ENCODE measurements at places on chromosomes 5 and 9.

DNA sequence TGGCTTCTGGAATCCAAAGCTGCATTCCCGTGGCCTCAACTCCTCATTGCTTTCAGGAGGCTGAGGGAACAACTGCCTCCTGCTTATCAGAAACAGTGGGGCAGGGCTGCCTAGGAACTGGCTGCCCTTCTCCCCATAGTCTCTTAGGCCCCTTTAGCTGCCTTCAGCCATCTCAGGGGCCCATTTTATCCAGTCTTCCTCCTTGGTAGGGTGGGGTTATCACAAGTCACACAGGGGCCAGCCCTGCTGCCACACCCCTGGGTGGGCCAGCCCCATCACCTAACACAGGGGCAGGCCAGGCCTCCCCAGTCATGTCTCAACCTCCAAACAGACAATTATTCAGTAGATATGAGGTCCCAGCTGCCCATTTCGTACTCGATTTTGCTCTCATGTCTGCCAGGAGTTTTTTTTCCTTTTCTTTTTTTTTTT is 3.9 kb downstream of the ALAD start:
- no peak for DNase-seq

DNA sequence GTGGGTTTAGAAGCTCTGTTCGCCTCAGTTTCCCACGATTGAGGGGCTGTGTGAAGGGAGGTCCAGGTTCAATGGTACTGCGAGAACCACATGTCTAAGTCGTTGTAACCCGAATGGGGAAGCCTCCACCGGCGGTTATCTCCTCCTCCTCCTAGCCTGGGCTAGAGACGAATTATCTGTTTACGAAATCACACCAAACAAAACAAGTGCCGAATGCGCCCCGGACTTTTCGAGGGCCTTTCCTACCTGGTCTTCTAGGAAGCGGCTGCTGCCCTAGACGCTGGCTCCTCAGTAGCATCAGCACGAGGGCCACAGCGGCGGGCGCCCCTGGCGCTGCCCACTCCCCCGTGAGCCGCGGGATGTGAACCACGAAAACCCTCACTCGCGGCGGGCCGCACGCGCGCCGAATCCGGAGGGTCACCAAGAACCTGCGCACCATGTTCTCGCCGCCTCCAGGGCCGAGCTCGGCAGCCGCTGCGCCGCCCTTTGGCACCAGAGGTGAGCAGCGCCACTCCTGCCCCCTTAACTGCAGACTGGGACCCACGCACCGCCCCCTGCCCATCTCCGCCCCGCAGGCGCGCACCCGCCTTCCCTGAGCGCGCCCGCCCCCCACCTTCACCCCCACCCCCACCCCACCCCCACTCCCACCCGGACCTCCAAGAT is at the start of gene CDKN2A:
Gene CDKN2A, minus strand, starts transcription at position 500 of the 663 bp plus-strand sequence.
- peak; percentile 31 for DNase-seq

- no peak for DNase-seq
Measured at GRCh38 chr5:52007230-52007858, 624.1 kb downstream of the ISL1 start.

DNA sequence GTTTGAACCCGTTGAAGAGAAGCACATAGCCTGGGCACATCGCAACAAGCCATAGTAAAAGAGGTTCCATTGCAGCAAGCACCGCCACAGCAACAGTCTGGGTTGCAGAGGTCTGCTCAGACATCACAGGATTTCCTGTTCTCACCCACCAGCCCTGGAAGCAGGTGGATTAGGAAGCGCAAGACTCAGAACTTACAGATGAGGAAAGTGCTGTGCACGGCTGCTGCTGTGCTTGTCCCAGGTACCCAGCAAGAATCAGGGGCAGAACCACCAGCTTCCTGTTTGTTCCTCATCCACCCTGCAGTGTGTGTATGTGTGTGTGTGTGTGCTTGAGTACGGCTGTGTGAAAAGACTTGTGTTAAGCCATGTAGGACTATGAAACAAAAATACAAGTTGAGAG is 124.7 kb upstream of the IRX2 start:
- DNase-seq, result no peak

DNA sequence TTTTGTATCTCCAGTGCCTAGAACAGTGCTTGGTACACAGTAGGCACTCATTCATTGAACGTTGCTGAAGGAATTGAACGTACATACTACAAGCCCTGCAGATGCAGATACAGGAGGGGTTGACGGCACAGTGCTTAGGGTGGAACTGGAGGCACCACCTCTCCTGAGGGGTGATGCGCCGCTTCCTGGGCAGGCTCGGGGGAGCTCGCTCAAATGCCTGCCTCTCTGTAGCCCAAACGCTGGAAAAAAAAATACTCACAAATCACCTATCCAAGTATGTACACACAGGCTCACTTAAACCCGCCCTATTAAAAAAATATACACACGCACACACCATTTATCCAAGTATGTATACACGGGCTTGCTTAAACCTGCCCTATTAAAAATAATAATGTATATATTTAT is 536 bp upstream of the COMMD10 start:
- no peak for DNase-seq

DNA sequence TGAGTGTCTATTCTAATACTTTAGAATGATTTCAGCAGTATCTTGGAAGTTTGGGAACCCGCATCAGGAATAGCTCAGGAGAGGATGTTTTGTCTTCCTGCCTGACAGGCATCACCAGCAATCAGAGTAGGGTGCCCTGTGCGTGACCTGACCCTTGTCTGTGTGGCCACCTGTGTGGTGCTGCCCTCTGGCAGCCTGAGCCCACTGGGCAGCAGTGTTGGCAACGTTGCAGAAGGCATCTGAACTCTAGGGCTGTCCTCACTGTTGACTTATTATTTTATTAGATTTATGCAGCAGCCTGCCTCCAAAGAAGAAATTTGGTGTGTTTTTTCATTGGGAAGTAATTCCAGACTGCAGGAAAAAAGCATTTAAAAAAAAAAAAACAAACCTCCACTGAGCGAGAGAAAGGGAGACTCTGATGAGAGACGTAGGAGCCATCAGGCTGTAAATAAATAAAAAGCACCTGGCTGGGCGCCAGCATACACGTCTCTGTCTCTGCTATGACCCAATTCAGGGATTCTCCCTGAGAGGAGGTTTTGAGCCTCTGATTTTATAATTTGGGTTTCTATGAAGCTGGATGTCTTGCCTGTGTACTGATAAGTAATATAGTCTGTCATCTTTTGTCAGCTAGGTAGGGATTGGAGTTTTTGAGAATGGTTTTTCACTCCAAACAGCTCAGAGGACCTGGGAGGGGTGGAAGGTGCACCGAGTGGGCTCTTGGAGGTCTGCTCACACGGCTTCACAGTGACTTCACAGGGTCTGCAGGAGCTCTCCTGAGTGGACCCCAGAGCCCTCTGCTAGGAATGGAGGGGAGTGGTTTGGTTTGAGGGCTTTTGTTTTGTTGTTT is 49.0 kb downstream of the FAM78A start:
- no peak for DNase-seq

GRCh38 chr9:121154782-121155181 is 46.9 kb downstream of the RAB14 start:
- DNase-seq, result no peak

DNA sequence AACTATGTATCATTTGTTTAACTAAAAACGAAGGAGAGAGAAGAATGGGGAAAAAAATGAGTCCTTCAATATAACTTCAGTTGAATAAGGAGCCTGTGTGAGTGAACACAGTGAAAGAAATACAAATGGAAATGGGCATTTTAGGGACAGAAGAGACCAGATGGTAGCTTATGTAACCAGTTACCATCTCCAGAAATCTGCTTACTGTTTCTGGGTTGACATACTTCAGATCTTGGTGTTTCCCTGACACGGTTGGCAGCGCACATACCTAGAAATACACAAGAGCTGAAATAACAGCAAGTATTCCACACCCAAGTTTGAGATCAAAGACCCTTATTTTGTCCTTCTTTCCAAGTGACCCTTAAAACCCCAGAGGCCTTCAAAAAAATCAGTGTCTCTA is 14.9 kb upstream of the GFRA3 start:
- no peak for DNase-seq

GRCh38 chr5:115895821-115896220 is 54.1 kb downstream of the AP3S1 start:
- no peak for DNase-seq

DNA sequence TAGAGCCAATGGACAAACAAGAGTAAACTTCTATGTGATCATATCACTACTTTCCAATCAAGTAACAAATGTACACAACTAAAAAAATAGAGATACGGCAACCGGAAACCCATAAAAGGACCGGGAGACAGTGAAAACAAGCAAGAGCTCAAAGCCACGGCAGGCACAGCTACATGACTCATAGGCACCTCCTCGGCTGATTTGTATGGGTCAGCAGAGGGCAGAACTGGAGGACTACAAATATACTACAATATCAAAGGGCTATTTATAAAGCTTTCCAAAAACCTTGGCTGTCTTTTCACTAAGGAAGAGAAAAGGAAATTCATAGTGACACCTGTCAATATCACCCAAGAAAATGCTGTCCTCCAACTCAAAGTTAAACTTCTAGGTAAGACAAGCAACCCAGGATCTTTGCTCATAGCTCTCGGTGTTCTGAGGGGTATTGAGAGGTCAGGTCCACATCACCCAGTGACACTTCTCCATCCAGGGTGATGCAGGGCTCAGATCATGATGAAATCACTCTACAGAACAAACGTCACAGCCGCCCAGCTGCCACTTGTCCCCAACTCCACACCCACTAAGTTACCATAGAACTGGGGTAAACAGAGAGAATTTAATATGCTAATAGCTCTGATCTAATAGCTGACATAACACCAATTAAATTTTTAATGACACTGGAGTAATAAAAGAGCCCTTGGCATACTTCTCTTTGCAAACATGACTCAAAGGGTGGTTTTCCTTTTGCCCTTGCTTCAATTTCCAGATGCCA is 41.3 kb downstream of the PFDN1 start:
- no peak for DNase-seq

- DNase-seq, result no peak
Measured at GRCh38 chr5:139650031-139650688, 2.0 kb downstream of the CXXC5 start.

- no peak for DNase-seq
Measured at GRCh38 chr5:162484095-162484494, 416.5 kb downstream of the GABRG2 start.

GRCh38 chr9:70479880-70480291 is 65.4 kb upstream of the KLF9 start:
- DNase-seq, result no peak

GRCh38 chr5:37283214-37283820 is 34.1 kb upstream of the CPLANE1 start:
- no peak for DNase-seq

DNA sequence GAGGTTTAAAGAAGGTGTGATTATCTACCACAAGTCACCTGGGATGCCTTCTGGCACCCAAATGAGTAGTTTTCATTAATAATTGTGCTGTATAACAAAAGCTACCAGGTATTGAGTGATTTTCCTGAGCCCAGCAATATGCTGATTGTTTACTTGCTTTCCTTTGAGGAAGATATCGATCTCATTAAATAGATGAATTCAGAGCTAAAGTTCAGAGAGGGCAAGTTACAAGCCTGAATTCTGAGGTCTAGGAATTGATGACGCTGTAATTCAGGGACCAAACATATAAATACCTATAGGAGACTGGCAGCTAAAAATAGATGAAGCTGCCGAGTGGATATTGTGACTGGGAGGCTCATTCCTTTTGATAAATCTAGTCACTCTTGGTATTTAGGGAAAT is 1.1 kb downstream of the ERCC6L2 start:
- DNase-seq, result no peak

GRCh38 chr5:142069606-142070399 is 38.8 kb upstream of the NDFIP1 start:
- DNase-seq, result no peak

- no peak for DNase-seq
Measured at GRCh38 chr9:10903969-10904368, 291.2 kb upstream of the PTPRD start.

DNA sequence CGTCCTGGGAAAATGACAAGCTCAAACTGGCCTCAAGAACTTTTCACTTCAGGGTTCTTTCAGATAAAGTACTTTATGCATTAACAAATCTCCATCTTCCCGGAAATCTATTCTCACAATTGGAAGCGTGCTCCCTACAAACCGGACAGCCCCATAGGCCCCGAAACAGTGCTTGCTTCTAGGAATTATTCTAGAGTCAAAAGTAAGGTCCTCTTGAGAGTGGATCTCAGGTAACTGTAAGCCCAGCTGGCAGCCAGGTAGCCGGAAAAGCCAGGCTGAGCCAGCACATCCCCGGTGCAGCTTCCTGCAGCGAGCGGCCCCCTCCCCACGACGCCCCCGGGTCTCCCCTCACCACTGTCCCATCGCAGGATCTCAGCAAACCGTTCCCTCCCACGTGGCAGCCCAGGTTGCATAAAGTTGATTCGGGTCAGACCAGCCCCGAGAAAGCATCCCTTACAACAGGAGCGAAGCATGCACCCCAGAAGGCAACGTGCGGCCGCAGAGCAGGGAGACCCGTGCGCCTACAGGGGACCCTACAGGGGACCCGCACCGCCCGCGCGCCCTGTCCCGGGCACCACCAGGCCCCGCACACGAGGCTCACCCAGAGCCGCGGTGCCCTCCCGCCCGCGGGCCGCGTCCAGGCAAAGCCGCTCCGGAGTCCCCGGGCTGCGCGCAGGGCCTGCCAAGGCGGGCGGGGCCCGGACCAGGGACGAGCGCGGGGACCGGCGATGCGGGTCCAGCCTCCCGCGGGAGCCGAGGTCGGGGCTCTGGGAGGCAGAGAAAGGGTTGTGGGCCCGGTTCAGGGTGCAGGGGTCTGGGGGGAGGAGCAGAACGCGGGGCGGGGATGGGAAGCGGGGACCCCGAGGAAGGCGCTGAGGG is 920 bp downstream of the LPCAT1 start:
- DNase-seq, result peak; percentile 4

DNA sequence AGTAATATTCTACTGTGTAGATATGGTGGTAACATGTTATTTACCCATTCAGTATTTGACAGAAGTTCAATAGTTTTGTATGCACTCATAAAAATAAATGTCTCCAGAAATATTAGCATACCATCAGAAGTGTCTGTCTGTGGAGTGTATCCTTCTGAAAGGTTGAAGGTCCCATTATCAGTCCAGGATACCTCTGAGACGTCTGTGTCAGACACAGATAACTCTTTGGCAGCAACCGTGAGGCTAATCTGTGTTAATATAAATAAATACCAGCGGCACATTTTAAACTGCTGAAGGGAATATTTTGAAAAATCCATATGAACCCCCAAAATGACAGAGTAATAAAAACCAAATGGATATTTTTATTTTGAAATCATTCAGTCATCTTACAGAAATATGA is 11.9 kb upstream of the ZNF622 start:
- DNase-seq, result no peak
